ENCODE measurements at places on chromosomes 16 and 17.

DNA sequence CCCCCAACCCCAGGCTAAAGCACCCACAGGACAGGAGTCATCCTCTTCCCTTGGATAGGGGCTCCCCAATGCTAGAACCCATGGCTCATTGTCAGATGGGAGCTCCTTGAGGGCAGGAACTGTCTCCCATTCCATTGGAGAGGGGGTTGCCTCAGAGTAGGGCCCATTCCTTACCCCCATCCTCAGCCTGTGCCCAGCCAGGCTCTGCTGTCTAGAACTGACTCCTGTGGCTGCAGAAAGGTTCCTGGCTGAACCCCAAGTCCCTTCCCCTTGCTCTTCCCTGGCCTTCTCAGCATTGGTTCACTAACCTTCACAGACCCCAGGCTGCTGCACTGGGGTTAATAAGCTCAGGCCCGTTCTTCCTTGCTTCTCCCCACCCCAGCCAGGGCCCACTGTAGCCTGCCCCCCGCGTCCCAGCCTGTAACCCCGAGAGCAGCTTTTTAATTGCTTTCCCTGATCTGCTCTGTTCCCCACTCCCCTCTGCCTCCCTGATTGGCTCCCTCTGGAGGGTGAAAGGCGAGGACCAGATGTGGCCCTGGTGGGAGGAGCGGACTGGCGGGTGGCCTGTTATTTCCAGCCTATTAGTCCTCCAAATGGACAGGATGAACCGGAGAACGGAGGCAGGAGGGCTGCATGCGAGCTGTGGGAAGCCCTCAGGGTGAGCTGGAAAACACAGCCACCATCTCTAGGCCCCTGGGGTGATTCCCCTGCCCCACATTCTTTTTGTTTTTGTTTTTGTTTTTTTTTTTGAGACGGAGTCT, 6.0 kb upstream of the GFAP start:
- no peak for DNase-seq

DNA sequence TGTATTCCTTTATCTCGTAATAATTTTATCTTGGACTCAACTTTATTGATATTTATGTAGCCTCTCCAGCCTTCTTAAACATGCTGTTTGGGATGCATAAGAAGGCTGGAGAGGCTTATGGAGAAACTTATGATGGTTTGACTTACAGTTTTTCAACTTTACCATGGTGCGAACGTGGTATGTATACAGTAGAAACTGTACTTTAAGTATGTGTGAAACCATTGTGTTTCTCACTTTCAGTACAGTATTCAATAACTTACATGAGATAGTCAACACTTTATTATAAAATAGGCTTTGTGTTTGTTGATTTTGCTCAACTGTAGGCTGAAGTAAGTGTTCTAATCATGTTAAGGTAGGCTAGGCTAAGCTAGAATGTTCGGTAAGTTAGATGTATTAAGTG, 206.8 kb downstream of the SEC14L1 start:
- DNase-seq: no peak

GRCh38 chr16:28587386-28587785, 9.5 kb downstream of the SULT1A2 start:
- no peak for DNase-seq

- DNase-seq: no peak
Measured at GRCh38 chr17:13879961-13880466, 189.3 kb upstream of the COX10 start.

- DNase-seq: no peak
Measured at GRCh38 chr16:13507530-13507929, 412.4 kb upstream of the ERCC4 start.

Measured in NCI-H748 treated with DMSO at 0.1 percent for 48 hours (cell line).